Stimulated activated CD4-positive, alpha-beta T cell treated with anti-CD3 and anti-CD28 coated beads, Interleukin-2, amount 100 ng/mL, for 48 hours (primary cell): ENCODE measurements at places on chromosomes 12 and 14.
A peak's percentile ranks its signal among the peaks of the same experiment; 100 is the strongest.

GRCh38 chr12:24537083-24537860 lies 411.6 kb downstream of the BCAT1 start:
- DNase-seq, result no peak

- no peak for DNase-seq
Observed at GRCh38 chr12:7748852-7749251, 1.7 kb upstream of the CLEC4C start.

DNA sequence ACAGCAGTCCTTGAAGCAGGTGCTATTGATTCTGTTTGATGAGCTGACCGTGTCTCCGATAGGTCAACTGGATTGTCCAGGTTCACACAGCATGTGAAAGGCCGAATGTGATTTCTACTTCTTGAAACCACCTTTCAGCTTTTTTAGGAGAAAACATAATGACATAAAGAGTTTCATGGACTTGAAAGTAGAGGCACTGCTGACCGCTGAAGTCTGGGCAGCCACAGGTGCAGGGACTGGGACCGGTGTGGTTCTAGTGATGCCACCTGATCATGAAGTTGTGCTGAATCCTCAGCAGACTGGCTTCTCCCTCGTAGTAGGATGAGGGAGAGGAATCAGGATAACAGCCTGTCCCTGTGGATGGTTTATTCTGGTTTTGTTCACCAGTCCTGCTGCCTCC lies 108.1 kb downstream of the ETV6 start:
- DNase-seq, result no peak

DNA sequence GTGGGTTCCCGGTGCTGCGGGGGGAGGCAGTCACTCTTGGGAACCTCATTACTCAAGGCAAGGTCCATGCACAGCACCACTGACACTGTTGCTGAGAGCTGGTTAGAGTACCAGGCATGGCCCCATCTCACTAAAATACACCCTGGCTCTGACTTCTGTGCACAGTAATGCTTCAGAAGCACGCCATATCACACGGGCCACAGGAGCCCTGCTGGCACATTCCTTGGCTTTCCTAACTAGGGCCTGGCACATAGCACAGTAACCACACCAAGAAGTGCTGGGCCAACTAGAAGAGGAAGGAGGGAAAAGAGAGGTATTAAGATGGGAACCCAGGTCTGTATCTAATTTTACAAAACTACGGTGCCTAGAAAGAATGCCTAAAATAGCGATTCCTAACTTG lies 13.5 kb upstream of the RAB35 start:
- DNase-seq, result no peak

DNA sequence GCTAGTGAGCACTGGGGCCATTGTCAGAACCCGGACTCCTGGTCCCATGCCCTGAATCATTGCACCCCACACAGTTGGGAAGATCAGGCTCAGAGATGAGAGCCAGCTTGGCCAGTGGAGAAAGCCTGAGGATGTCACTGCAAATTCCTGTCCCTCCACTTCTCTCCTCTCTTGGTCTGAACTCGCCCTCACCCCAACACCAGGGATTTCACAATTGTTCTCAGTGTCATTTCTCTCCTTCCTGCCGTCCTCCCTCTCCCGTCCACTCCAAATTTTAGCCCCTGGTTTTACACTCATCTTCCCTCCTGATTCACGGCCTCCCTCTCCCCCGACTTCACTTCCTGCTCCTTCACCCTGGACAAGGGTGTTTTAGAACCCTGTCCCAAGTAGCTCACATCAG lies 11.1 kb downstream of the KRT75 start:
- no peak for DNase-seq

DNA sequence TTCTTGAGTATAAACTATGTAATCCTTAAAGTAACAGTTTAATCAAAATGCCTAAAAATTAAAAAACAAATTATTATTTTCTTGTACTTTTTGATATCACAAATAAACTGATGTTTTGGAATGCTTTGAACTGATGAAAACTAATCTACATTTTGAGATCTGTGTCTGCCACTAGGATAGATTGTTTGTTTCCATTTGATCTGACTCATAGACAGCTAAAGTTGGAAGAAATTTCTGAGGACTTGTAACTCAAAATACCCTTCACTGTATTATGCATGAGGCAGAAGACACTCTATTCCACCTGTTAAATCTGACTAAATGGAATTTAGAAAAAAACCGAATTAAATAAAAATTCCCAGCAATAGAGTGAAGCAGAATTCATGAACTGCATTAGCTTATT lies 1400.0 kb upstream of the FLRT2 start:
- no peak for DNase-seq

GRCh38 chr12:110600254-110600653 lies 13.7 kb upstream of the TCTN1 start:
- DNase-seq, result no peak

DNA sequence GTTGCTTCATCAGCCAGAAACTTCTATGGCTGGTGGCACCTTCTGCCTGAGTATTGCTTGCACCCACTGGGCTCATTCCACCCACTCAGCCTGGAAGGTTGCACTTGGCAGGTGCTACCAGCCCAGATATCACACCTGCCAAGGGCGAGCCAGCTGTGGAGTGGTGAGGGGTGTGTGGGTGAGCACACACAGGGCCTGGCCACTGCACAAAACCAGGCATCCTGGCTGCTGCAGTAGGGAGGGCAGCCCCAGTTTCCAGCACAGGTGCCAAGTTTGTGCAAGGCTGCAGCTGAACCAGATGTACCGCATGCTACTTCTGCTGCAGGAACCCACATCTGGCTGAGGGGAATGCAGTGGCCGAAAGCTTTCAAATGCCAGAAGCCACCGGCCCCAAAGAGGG lies 1147.8 kb downstream of the FSCB start:
- no peak for DNase-seq

DNA sequence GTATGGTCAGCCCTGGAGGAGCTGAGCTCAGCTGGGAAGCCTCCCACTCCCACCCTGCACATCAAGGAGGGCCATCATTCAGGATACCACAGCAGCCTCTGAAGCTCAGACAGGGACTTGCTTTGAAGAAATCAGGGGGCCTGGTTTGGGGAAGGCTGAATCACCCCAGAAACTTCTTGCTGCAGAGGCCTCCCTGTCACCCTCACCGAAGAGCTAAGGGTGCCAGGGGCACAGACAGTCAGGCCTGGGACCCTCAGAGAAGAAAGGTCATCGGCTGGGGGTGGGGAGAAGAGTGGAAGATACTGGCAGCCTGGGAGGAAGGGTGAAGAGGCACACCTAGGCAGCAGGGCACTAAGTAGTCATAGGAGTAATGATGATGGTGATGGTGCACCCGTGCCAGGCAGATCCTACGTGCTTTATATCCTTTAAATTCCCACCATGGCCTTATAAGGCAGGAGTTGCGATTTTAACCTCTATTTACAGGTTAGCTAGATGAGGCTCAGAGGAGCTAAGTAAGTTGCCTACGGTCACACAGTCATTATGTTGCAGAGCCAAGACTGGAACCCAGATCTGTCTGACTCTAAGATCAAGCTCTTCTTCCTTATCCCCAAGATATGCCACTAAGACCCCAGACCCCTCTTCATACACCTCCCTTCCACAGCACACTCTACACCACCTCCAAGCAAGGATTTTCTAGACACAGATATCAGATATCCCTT lies 28.5 kb upstream of the PNMA1 start:
- no peak for DNase-seq

- DNase-seq, result no peak
Observed at GRCh38 chr12:47314996-47315395, 235.2 kb upstream of the AMIGO2 start.

DNA sequence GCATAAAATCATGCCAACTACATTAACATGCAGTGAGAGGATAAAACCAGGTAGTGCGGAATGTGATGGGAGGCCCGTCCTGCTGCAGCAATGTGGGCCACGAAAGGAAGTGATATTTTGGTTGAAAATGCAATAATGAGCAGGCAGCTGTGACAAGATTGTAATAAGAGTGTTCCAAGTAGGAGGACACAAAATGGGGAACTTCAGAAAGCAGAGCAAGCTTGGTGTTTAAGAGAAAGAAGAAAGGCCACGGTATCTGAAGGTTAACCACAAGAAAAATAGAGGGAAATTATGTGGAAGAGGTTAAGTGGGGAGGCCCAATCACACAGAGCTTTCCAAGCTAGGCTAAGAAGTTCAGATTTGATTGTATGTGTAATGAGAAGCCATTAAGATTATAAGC lies 34.3 kb downstream of the OVCH1 start:
- DNase-seq, result no peak

DNA sequence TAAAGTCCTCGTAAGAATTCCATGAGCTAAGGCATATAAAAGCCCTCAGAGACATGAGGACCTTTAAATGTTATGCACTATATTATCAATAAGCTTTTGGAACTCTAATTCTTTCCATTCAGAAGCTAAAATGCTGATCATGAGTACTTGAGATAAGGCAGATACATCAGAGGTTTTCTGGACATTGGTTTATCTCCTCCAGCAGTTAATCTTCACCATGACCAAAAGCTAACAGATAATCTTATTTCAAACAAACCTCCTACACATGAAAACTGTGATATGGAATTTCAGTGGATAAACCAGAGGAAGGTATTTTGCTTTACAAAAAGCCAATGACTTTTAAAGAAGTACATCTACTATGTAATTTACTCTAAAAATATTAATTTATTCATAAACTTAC lies 97.9 kb upstream of the BBS10 start:
- DNase-seq, result no peak

GRCh38 chr12:113702836-113703235 lies 231.2 kb upstream of the LHX5 start:
- DNase-seq, result no peak

GRCh38 chr14:44625098-44625497 lies 118.0 kb upstream of the FSCB start:
- DNase-seq, result no peak

DNA sequence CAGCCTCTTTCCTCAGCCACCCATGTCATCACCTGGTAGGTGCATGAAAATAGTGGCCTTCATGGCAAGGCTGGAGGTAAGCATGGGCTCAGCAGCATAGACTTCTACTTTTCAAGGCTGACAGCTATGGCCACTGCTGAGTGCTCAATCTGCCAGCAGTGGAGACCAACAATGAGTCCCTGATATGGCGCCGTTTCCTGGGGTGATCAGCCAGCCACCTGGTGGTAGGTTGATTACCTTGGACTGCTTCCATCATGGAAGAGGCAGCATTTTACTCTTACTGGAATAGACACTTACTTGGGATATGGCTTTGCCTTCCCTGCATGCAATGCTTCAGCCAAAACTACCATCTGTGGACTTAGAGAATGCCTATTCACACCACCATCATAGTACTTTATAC lies 39.5 kb upstream of the USP44 start:
- DNase-seq, result no peak

DNA sequence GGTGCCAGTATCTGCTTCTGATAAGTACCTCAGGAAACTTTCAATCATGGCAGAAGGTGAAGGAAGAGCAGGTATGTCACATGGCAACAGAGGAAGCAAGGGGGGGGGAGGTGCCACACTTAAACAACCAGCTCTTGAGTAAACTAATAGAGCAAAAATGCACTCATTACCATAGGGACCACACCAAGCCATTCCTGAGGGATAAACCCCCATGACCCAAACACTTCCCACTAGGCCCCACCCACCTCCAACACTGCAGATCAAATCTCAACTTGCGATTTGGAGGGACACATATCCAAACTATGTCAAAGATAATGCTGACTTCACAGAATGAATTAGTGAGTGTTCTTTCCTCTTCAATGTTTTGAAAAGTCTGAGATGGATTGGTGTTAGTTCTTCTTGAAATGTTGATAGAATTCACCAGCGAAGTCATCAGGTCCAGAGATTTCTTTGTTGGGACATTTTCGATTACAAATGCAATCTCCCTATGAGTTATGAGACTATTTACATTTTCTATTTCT lies 16.6 kb downstream of the TFCP2 start:
- DNase-seq, result no peak

DNA sequence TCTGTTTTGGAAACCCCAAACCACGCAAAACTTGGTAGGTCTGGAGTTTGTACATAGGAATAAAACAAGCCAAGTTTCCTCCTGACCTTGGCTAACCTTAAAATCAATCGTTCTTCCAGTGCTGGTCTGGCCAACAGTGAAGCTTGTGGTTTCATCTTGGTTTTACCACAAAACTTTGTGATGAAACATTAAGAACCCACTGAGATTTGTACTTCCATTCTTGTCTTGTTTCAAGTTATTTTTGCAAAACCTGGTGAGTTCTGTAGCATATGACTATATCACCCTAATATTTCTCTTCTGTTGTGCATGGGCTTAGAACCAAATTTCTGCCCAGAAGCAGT lies 26.4 kb downstream of the SIX1 start:
- DNase-seq, result no peak

- peak; percentile 38 for DNase-seq
Observed at GRCh38 chr14:75279153-75279762, 630 bp downstream of the FOS start.

DNA sequence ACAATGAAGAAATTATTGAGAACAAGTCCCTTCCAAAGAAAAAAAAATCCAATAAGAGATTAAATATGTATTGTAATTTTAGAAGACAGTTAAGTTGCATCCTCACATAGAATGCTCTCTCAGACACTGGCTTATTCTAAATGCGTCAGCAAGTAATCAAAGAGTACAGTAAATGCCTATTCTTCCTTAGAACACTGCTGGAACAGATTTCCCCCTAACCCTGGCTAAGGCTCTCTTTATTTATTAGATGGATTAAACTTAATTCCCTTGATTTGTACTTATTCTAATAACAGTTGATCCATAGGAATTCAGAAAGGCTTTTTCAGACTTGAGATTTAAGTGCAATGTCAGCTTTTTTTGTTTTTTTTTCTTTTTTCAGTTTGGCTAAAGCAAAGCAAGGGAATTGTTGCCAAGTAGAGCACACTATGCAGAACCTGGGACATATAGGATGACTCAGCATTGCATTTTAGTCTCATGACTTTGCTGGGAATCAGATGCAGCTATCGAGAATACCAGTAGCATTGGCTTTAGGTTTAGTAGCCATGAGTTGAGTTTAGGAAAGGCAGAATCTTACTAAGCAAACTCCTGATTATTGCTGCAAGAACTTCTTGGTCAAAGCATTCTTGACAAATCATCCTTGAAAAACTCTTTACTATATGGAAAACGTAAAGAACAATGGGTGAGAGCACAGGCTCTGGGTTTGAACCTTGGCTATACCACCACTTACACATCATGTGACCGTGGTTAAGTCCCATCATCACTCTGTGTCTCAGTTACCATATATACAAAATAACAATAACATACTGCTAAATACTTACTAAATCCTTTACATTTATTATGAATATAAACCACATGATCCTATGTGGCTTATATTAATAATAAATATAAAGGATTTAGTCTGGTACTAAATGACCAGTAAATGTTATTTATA lies 26.7 kb downstream of the MED21 start:
- no peak for DNase-seq

GRCh38 chr14:102516531-102517391 lies 7.2 kb upstream of the ANKRD9 start:
- DNase-seq, result peak; percentile 62
